ENCODE measurements at places on chromosomes 16 and 17.

DNA sequence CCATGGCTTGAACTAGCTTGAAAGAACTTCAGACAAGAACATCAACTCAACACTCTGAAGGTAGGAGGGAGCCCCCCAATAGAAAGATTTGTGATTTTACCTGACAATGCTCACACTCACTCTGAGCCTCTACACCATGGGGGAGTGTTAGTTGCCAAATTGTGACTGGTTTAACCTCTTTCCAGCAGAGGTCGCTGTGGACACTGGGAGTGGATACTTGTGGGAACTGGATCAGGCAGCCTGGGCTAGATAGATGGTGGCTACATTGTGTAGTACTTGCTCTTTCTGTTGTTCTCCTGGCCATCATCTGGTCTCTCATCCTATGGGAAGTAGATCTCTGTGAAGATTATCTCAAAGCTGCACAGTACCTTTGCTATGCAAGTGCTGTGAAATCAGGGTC is 2.9 kb downstream of the SMPD3 start:
- DNase-seq: peak; percentile 87

- DNase-seq: no peak
These were observed 45.1 kb downstream of the CBFA2T3 start for GRCh38 chr16:88931936-88932335.

DNA sequence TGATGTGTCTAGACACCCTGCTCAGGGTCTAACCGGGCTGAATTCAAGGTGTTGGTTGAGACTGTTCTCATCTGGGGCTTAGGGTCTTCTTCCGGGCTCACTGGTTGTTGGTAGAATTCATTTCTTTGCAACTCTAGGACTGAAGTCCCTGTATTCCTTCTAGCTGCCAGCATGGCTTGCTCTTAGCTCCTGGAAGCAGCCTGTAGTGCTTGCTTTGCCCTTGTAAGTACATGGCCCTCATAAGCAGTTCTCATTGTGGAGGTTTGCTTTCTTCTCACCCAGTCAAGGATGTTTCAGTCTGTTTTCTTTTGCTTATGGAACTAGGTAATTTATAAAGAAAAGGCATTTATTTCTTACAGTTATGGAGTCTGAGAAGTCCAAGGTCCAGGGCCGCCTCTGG is 26.3 kb downstream of the COX10 start:
- DNase-seq: no peak

DNA sequence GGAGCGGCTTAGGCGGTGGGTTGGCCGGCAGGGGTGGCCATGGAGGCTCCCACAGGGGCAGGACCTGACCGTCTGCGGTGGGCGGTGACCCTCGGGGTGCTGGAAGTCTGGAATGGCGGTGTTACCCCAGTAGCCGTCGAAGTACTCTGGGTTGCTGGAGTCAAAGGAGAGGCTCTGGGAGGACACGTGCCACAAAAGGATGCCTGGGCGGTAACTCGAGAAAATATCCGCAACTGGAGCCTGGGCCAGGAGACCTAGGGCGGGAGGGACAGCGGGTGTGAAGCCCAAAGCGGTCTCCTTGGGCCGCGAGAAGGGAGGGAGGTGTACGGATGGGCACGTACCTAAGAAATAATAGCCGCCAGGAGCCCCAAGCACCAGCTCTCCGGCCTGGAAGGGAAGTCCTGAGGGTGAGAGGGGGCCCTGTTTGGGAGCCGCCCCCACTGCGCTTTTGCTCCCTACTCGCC is 4.6 kb downstream of the ITGA2B start:
- DNase-seq: no peak

DNA sequence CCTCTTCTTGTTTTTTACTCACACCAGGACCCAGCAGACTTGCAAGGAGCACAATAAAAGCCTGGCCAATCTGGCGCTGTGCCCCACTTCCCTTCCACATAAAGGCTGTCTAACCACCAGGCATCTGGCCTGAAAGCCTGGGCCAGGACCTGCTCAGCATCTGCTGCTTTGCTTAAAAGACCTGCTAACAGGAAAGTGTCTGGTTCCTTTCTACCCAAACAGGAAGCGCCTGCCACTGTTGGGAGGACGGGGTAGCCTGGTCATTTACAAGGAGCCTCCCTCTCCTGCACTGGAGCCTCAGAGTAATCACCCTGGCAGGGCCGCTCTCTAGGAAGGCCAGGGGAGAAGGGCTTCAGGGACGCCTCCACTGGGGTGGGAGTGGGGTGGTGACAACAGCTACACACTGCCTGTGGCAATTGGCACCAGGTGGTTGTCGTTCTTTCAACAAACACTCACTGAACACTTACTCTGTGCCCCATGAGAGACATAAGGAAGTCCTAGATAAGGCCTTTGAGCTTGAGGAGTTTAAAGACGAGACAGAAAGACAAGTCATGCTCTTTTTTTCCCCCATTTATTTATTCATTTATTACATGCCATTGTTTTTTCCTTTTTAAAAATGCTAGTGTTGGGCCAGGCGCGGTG is 6.3 kb upstream of the MMP28 start:
- peak; percentile 43 for DNase-seq

GRCh38 chr17:76458580-76459490 is 5.9 kb upstream of the UBE2O start:
- DNase-seq: peak; percentile 66

- no peak for DNase-seq
These were observed 76.7 kb downstream of the CEP112 start for GRCh38 chr17:66115246-66115645.

DNA sequence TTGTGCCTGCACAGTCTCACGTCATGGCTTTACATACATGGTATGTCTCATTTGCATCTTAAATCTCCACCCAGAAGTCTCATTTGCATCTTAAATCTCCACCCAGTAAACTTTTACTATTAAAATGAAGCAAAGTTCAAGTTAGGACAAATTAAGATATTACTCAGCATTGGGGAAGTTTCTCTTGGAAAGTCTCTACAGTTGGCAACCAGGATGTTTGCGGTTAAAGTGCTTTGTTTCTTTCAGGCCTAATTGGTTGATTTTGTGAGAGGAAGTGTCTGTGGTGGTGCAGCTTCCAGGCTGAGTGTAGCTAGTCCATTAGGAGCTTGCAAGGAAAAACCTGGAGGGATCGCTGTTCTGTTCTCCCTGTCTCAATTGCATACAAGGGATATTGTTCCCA is 1373.3 kb upstream of the GOT2 start:
- no peak for DNase-seq

DNA sequence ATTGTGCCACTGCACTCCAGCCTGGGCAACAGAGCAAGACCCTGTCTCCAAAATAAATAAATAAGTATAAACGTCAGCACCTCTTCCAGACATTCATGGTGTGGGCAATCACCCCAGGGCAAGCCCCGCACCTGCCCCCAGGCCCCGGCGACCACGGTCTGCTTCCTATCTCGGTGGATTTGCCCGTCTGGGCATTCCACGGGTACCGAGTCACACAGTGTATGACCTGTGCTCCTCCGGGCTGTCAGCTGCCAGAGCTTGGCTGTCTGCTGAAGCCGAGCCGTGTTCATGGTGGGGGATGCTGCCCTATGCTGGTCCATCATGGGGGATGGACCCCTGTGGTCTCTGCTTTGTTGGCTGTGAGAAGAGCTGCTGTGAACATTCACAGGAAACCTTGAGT is 15.4 kb downstream of the CYBC1 start:
- DNase-seq: no peak

DNA sequence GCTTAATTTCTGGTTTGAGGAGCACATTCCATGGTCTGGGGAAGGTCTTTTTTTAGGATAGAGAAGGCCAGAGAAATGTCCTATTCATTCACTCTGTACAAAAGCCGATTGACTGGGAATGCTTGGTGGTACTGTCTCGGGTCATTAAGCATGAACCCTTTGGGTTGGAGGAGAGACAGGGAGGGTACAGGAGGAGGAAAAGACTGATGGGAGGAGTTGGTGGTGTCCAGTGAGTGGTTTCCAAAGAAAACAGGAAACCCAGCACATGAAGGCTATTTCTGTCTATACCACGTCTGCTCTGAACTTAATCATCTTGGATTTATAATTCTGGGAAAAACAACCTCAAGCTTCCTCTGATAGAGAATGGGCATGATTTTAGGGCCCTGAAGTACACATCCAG is 111.9 kb downstream of the XYLT1 start:
- DNase-seq: peak; percentile 68

- no peak for DNase-seq
These were observed 286.1 kb downstream of the SNX29 start for GRCh38 chr16:12262454-12263180.

GRCh38 chr17:66949501-66949900 is 15.0 kb upstream of the CACNG4 start:
- DNase-seq: no peak

GRCh38 chr17:33725675-33726271 is 432.7 kb upstream of the ASIC2 start:
- peak; percentile 73 for DNase-seq

- peak; percentile 24 for DNase-seq
These were observed 2.6 kb downstream of the ZACN start for GRCh38 chr17:76081295-76082210.

- peak; percentile 78 for DNase-seq
These were observed 11.2 kb downstream of the CHD9NB start for GRCh38 chr16:53041320-53042051.

DNA sequence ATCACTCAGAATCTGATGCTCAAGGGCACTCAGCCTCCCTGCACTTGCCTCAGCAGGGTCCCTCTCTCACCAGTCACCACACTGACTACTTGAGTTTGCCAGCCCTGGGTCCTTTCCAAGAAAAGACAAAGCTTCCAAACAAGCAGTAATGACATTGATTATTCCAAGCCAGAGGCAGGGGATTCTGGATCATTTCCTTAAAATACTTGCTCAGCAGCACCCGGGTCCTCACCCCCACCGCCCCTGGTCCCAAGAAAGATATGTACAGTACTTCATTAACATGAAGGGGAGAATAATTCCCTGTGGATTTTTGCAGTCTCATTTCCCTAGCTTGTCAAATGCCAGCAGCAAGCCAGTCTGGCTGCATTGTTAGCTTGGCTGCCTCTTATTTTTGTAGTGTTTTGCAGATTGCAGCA is 83.2 kb upstream of the GNAO1 start:
- peak; percentile 49 for DNase-seq

DNA sequence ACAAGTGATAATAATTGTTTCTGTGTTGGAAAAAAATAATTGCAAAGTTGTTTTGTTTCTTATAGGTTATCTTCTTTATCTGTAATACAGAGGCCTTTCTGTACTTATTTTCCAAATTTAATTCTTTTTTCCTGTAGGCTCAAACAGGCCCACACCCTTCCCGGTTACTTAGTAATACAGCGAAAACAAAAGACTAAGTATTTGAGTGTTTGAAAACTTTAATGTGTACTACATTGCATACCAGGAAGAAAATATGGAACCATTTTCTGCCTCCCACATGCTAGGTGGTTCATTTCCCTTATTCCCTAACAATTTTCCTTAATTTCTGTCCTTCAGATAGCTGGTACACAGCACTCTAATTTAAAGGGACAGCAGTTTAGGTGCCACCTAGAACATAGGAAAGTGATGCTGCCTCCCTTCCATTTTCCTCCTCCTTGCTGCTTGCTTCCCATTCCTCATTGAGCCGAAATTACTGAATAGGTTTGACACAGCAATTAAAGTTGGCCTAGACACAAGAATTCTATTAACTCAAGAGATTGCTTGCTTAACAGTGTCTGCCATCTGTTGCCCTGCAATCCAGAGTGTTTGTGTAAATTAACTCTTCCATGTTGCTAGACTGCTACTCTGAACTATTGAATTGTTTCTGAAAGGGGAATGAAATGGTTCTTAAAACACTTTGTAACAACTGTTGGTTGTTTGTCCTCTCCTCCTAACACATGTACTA is 24.2 kb downstream of the CYB5B start:
- DNase-seq: no peak

GRCh38 chr16:57565461-57565860 is 23.0 kb downstream of the ADGRG5 start:
- DNase-seq: no peak

DNA sequence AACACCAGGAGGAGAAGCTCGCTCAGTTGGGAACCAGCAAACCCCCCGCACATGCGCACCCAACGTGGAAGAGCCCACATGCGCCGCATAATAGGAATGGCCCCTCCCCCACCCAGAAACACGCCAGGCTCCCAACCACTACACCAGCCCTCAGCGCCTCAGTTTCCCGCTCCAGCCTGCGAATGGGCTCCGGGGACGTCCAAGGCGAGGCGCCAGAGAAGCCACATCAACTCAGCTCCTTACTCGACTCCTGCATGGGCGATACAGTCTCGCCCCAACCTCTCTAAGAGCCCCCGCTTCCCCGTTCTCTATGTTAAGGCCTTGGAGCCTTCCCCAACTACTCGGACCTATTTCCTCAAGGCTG is 504 bp downstream of the SRSF1 start:
- DNase-seq: peak; percentile 94

DNA sequence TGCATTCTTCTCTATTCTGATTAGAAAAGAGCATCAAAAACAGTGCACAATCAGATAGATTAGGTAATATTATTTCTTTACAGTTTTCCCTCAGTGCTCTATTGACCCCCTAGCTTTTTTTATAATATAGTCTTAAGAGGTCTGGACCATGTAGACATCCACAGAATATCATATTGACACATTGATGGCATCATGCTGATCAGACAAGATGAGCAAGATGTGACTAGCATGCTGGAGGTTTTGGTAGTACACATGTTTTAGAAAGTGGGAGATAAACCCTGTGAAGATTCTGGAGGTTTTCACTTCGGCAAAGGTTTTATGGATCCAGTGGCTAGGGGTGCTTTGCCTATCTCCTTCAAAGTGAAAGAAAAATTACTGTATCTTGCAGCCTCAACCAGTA is 2.8 kb upstream of the ABCA8 start:
- DNase-seq: no peak

DNA sequence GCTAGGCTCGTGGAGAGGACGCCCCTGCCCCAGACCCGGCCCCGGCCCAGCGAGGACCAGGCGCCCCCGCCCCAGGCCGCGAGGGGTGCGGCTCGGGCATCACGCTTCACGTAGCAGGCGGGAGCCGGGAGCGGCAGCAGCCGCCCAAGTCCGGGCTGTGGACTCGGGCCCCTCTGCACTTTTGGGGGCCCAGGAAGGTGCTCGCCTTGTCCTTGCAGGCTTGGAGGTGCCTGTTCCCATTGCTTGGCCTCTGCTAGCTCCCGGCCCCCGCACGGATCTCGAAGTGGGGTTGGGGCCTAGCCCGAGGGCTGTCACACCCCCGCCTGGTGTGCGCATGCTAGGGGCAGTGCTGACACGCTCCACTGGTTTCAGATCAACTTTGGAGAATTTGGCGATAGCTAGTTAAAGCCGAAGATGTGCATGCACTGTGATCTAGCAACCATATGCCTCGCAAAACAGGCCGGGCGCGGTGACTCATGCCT is 55.7 kb downstream of the WSB1 start:
- DNase-seq: peak; percentile 55

DNA sequence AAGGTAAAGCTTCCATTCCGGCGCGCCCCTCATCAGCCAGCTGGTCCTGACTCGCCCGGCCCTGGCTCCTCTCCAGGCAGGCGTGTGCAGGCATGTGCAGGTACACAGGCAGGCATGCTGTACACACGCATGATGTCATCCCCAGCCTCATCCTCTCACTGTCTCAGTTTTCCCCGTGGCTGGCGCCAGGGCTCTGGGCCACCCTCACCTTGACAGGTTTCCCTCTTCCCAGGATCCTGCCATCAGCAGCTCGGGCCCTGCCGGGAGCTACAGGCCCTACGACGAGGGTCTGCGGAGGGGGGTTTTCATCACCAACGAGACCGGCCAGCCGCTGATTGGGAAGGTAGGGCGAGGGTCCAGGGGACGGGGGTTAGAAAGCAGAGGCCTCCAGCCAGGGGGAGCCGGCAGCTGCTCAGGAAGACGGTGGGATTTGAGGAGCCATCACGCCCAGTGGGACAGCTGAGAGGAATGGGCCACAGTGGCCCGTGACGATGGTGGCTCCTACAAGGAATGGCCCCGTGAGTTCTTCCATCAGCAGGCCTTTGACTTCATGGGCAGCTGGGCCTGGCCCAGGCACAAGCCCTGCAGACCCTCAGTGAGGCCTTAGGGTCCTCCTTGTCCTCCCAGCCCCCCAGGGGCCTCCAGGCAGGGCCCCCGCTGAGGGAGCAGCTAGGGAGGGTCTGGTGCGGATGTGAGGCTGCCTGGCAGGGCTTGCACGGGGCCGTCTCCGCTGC is 8.5 kb downstream of the GAA start:
- peak; percentile 41 for DNase-seq
